Activated CD4-positive, CD25-positive, alpha-beta regulatory T cell (primary cell): ENCODE measurements at places on chromosomes 1 and 21.

DNA sequence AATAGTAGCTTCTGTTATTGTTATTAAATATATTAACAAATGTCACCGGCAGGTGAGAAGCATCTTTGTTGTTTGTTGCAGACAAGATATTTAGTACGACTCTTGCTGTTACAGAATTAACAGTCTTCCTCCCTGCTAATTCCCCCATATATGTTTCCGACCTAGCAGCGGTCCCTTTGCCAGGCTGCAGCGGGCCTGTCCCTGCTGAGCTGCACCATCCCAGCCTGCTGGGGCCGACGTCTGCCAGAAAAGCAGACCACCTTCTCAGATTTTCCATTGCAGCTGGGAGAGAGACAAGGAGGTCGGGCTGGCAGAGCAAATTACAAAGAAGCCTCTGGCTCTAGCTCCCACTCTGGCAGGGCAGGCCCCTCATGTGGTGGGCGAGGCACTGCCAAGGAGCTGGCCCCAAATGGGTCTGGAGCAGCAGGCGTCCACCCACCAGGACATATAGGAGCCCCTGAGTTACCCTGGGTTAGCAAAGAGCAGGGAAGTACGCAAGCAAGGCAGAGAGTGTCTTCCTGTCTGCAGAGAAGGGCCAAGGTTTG is 142.7 kb downstream of the FOXD2 start:
- no peak for DNase-seq

- no peak for DNase-seq
Measured at GRCh38 chr1:3577300-3577699, 34.0 kb downstream of the MEGF6 start.

- DNase-seq = no peak
Measured at GRCh38 chr1:49351768-49352167, 575.1 kb upstream of the BEND5 start.

GRCh38 chr1:51833700-51834099 is 44.8 kb downstream of the NRDC start:
- no peak for DNase-seq

GRCh38 chr1:6198646-6199297 is 623 bp downstream of the RPL22 start:
- no peak for DNase-seq
